ENCODE measurements at places on chromosomes 4 and X. TPM values are rescaled to one million over a fixed set of nuclear protein-coding genes. Genes with fewer than 3 reads are reported as not detected.

GRCh38 chr4:77076889-77077635 is 1.3 kb upstream of the CCNI start:
- no peak for DNase-seq
- H3K27ac ChIP-seq, result peak overlapping the region; percentile 99
- no peaks in the 10 kb centered on the region for H3K27me3 ChIP-seq
- peak overlapping the region; percentile 95 for H3K4me3 ChIP-seq
- peaks cover 5% of the 10 kb centered on the region for H3K4me1 ChIP-seq
- H3K36me3 ChIP-seq, result no peaks in the 10 kb centered on the region

- H3K27me3 ChIP-seq, result no peaks in the 10 kb centered on the region
- no peak overlapping the region for H3K27ac ChIP-seq
- H3K36me3 ChIP-seq, result no peaks in the 10 kb centered on the region
- no peak for DNase-seq
- H3K4me1 ChIP-seq, result no peaks in the 10 kb centered on the region
- H3K4me3 ChIP-seq, result no peak overlapping the region
Measured at GRCh38 chr4:72984351-72984750, 85.2 kb downstream of the COX18 start.

GRCh38 chr4:5217421-5217820 is 166.1 kb downstream of the STK32B start:
- no peaks in the 10 kb centered on the region for H3K27me3 ChIP-seq
- no peaks in the 10 kb centered on the region for H3K36me3 ChIP-seq
- no peak overlapping the region for H3K4me3 ChIP-seq
- no peak for DNase-seq
- no peak overlapping the region for H3K27ac ChIP-seq

ADAMTS3 gene
- total RNA-seq, result 16.8 TPM

RS1 gene
- not detected for total RNA-seq

ITGB1BP2 gene
- not detected for total RNA-seq

DNA sequence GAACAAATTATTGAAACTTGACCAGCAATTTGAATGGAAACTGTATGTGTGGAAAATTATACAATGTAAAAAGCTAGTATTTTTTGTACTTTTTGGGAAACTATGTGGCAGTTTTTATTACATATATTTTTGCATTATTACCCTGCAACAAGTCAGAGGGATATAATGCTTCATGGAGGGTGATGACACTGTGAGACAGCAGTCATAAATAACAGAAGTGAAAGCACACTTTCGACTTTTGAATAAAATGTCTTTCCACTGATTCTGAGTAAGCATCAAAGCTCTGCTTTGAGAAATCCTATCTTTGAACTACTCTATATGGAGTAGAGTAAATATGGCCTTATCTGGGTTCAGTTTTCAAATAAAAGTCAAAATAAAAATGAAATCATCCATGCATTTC is 122.6 kb upstream of the PABPC4L start:
- H3K4me3 ChIP-seq, result no peak overlapping the region
- no peaks in the 10 kb centered on the region for H3K4me1 ChIP-seq
- no peaks in the 10 kb centered on the region for H3K36me3 ChIP-seq
- H3K27ac ChIP-seq, result no peak overlapping the region
- DNase-seq, result no peak
- H3K27me3 ChIP-seq, result no peaks in the 10 kb centered on the region

FAM53A gene
- not detected for total RNA-seq

GRCh38 chrX:20432746-20433387 is 166.2 kb upstream of the RPS6KA3 start:
- H3K27me3 ChIP-seq, result no peaks in the 10 kb centered on the region
- no peaks in the 10 kb centered on the region for H3K36me3 ChIP-seq

DMRTC1 gene
- total RNA-seq, result not detected

RBM47 gene
- total RNA-seq, result 6.5 TPM

DNA sequence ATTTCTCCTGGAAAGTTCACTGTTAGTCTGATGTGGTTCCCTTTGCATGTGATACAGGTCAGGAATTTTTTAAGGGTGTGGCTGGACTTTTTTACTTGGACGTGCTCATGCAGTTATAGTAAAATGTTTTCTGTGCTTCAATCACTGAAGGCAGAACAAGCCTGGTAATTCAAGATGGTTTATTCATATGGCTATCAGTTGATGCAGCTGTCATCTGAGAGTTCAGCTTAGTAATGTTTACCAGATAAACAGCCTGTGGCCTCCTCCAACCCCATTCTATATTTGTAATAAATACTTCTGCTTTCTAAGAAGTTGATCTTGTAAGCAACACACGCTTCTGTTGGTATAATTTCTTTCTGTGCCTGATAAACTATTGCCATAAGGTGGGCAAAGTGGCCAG is 2105.9 kb downstream of the ARAP2 start:
- no peak overlapping the region for H3K4me3 ChIP-seq
- H3K27ac ChIP-seq, result no peak overlapping the region
- no peaks in the 10 kb centered on the region for H3K27me3 ChIP-seq
- H3K4me1 ChIP-seq, result no peaks in the 10 kb centered on the region
- no peak for DNase-seq

GAGE1 gene
- total RNA-seq, result not detected

- DNase-seq, result no peak
- H3K4me1 ChIP-seq, result no peaks in the 10 kb centered on the region
- no peaks in the 10 kb centered on the region for H3K36me3 ChIP-seq
- no peaks in the 10 kb centered on the region for H3K27me3 ChIP-seq
- H3K4me3 ChIP-seq, result no peak overlapping the region
- no peak overlapping the region for H3K27ac ChIP-seq
Measured at GRCh38 chrX:48937054-48937907, 18.5 kb upstream of the PIM2 start.

GRCh38 chrX:100659431-100660137 is 15.6 kb downstream of the SRPX2 start:
- H3K36me3 ChIP-seq, result no peaks in the 10 kb centered on the region
- DNase-seq, result no peak
- H3K4me3 ChIP-seq, result no peak overlapping the region
- no peaks in the 10 kb centered on the region for H3K4me1 ChIP-seq
- H3K27ac ChIP-seq, result no peak overlapping the region

SPATA18 gene
- under 0.01 TPM for total RNA-seq

- no peaks in the 10 kb centered on the region for H3K27me3 ChIP-seq
- H3K36me3 ChIP-seq, result no peaks in the 10 kb centered on the region
- no peak overlapping the region for H3K4me3 ChIP-seq
- H3K4me1 ChIP-seq, result no peaks in the 10 kb centered on the region
Measured at GRCh38 chrX:55593296-55593695, 29.9 kb upstream of the FOXR2 start.

DNA sequence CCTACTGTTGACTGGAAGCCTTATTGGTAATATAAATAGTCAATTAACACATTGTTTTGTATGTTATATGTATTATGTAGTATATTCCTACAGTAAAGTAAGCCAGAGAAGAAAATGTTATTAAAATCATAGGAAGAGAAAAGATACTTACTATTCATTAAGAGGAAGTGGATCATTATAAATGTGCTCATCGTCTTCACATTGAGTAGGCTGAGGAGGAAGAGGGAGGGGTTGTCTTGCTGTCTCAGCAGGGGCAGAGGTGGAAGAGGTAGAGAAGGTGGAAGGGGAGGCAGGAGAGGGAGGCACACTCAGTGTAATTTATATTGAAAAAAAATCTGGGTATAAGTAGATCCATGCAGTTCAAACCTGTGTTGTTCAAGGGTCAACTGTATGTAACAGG is 10.6 kb downstream of the CDKL5 start:
- H3K4me3 ChIP-seq, result no peak overlapping the region
- no peaks in the 10 kb centered on the region for H3K27me3 ChIP-seq
- no peaks in the 10 kb centered on the region for H3K4me1 ChIP-seq
- DNase-seq, result no peak
- no peak overlapping the region for H3K27ac ChIP-seq
- no peaks in the 10 kb centered on the region for H3K36me3 ChIP-seq

NHS gene
- 14.3 TPM for total RNA-seq

DNA sequence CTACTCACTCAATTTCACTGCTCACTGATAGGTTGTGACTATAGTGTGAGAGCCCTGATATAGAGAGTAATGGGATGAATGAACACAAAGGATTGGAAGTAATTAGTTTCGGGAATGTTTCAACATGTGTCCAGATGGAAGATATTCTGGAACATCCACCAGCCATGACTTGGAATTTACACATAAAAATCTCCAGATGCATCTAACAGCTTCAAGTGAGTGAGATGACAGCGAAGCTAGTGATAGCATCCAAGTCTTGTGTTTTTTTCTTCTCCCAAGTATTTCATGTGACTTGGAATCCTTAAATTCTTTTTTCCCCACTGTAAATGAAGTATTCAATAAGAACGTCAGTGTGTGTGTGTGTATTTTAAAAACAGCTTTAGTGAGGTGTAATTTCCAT is 82.1 kb downstream of the CLDN34 start:
- no peak overlapping the region for H3K4me3 ChIP-seq
- no peaks in the 10 kb centered on the region for H3K4me1 ChIP-seq
- no peak for DNase-seq
- H3K36me3 ChIP-seq, result no peaks in the 10 kb centered on the region
- no peaks in the 10 kb centered on the region for H3K27me3 ChIP-seq

AMOT gene
- 4.4 TPM for total RNA-seq

FREM3 gene
- total RNA-seq, result 1.9 TPM

- no peak for DNase-seq
- no peak overlapping the region for H3K27ac ChIP-seq
- no peak overlapping the region for H3K4me3 ChIP-seq
- no peaks in the 10 kb centered on the region for H3K4me1 ChIP-seq
- H3K36me3 ChIP-seq, result no peaks in the 10 kb centered on the region
- H3K27me3 ChIP-seq, result no peaks in the 10 kb centered on the region
Measured at GRCh38 chr4:1381181-1381621, 25.0 kb downstream of the NKX1-1 start.

- no peaks in the 10 kb centered on the region for H3K36me3 ChIP-seq
- H3K4me1 ChIP-seq, result no peaks in the 10 kb centered on the region
- H3K27me3 ChIP-seq, result no peaks in the 10 kb centered on the region
- no peak overlapping the region for H3K27ac ChIP-seq
- H3K4me3 ChIP-seq, result no peak overlapping the region
Measured at GRCh38 chrX:13179100-13179499, 134.7 kb upstream of the FAM9C start.

GRCh38 chr4:86256086-86256485 is 103.8 kb downstream of the MAPK10 start:
- no peak overlapping the region for H3K4me3 ChIP-seq
- no peaks in the 10 kb centered on the region for H3K36me3 ChIP-seq
- no peaks in the 10 kb centered on the region for H3K4me1 ChIP-seq
- no peaks in the 10 kb centered on the region for H3K27me3 ChIP-seq

DNA sequence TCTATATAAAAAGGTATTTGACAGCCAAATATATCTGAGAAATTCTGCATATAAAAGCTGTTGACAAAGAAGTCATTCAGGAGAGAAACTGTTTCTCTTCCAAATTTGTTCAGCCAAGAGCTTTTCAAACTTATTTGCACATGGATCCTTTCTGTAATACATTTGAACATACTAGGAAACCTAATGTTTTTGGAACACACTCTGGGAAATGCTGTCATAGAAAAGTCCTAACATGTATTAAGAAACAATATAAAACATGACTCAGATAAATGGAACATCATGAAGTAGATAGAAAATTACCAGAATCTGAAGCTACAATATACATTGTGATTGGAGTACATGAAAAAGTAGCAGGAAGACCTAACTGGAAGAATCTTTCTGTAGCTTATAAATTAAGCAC is 781.5 kb upstream of the EPHA5 start:
- no peak overlapping the region for H3K27ac ChIP-seq
- no peaks in the 10 kb centered on the region for H3K27me3 ChIP-seq
- no peak overlapping the region for H3K4me3 ChIP-seq

DNA sequence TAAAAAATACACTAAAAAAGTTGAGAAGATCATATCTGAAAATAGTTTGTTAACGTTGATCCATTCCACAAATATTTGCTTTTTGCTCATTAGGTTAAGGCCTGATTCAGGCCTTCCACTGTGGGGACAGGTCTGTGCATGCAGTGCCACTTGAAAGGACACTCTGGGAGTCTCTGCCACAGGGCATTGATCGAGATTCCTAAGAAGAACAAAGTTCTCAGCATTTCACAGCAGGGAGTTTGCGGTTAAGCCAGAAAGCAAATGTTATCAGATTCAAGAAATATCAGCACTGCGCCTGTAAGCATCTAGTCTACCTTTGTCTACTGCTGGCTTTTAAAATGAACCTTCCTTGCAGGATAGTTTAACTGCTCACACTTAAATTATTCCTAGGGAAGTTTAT is 62.2 kb upstream of the TNIP3 start:
- H3K4me3 ChIP-seq, result no peak overlapping the region
- H3K27me3 ChIP-seq, result no peaks in the 10 kb centered on the region
- DNase-seq, result no peak
- no peaks in the 10 kb centered on the region for H3K36me3 ChIP-seq
- no peaks in the 10 kb centered on the region for H3K4me1 ChIP-seq

GRCh38 chr4:169151671-169152070 is 119.1 kb downstream of the SH3RF1 start:
- no peak overlapping the region for H3K27ac ChIP-seq
- no peaks in the 10 kb centered on the region for H3K27me3 ChIP-seq
- no peaks in the 10 kb centered on the region for H3K4me1 ChIP-seq

FAAH2 gene
- total RNA-seq, result not detected

DNA sequence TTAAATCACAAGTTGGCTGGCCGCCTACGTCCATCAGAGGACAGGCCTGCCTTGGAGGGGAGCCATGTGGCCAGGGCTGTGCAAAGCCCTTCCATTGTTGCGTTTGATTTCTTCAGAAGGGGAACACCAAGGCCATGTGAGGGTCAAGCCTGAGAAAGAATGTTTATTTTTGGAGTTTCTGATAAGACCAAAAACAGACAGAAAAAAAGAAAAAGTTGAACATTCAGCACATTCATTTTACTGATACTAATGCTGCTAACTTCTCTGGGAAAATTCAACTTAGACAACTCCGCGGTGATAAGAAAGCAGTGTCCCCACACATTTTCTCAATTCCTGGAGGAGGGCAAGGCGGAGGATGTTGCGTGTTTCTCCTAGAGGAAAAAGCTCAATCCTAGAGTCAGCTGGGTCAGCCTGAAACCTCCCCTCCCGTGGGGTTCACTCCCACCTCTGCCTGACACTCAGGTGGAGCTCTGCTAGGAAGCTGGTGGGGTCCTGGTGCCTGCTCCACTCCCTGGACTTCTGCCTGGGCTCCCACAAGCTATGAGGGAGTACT is 63.5 kb downstream of the ANAPC4 start:
- no peaks in the 10 kb centered on the region for H3K27me3 ChIP-seq
- H3K4me3 ChIP-seq, result no peak overlapping the region
- peak overlapping the region; percentile 52 for H3K27ac ChIP-seq
- H3K4me1 ChIP-seq, result peaks cover 5% of the 10 kb centered on the region
- DNase-seq, result peak; percentile 48
- no peaks in the 10 kb centered on the region for H3K36me3 ChIP-seq

FGF5 gene
- not detected for total RNA-seq

MUC7 gene
- total RNA-seq, result not detected

DNA sequence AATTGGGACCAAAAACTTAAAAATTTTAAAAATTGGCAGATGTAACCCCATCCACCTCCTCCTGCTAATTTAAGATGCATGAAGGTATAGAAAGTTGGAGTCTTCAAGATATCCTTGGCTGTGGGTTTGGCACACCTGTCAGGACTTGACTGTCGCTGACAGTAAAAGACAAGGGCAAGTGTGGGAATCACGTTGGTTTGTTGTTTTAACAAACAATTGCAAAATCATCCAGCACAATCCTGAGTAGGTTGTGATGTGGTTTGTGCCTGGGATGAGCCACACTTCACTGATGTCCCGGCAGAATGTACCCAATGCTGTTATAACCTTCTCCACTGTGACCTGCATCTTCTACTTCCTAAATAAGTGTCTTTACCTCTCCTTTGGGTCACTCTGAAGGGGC is 24.0 kb downstream of the HOPX start:
- H3K4me1 ChIP-seq, result peaks cover 7% of the 10 kb centered on the region
- H3K36me3 ChIP-seq, result no peaks in the 10 kb centered on the region
- no peak overlapping the region for H3K27ac ChIP-seq
- H3K4me3 ChIP-seq, result no peak overlapping the region

- no peaks in the 10 kb centered on the region for H3K36me3 ChIP-seq
- H3K4me3 ChIP-seq, result no peak overlapping the region
- no peak for DNase-seq
- H3K27me3 ChIP-seq, result no peaks in the 10 kb centered on the region
- no peaks in the 10 kb centered on the region for H3K4me1 ChIP-seq
Measured at GRCh38 chr4:101853691-101854090, 63.2 kb downstream of the BANK1 start.
